ENCODE measurements at places on chromosomes 2 and 18.

- no peak for DNase-seq
- H3K36me3 ChIP-seq, result no peaks in the 10 kb centered on the region
- no peak overlapping the region for H3K27ac ChIP-seq
- H3K4me3 ChIP-seq, result no peak overlapping the region
These were observed 67.3 kb downstream of the TWIST2 start for GRCh38 chr2:238915196-238915595.

DNA sequence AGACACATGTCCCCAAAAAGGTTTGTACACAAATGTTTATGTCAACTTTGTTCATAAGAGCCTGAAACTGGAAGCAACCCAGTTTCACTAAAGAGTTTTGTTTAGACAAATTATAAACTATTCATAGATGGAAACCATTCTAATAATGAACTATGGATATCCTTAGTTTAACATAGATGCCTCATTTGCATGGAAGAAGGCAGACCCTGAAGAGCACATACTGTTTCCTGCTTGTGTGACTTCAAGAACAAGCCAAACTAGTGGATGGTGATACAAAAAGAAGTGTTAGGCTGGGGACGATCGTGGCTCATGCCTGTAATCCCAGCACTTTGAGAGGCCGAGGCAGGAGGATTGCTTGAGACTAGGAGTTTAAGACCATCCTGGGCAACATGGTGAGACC lies 48.1 kb downstream of the ACOXL start:
- no peak overlapping the region for H3K27ac ChIP-seq
- H3K27me3 ChIP-seq, result no peaks in the 10 kb centered on the region
- no peak for DNase-seq

GRCh38 chr2:205913668-205914067 lies 172.3 kb downstream of the INO80D start:
- no peak for DNase-seq
- no peaks in the 10 kb centered on the region for H3K36me3 ChIP-seq
- no peaks in the 10 kb centered on the region for H3K27me3 ChIP-seq
- H3K27ac ChIP-seq, result no peak overlapping the region

- DNase-seq, result no peak
- no peak overlapping the region for H3K4me3 ChIP-seq
- H3K4me1 ChIP-seq, result no peaks in the 10 kb centered on the region
- H3K27me3 ChIP-seq, result no peaks in the 10 kb centered on the region
- H3K27ac ChIP-seq, result no peak overlapping the region
These were observed 45.2 kb downstream of the ACVR1 start for GRCh38 chr2:157830696-157831570.

All from GM12878 (cell line).